ENCODE measurements at places on chromosomes 16 and 17. TPM values are rescaled to one million over a fixed set of nuclear protein-coding genes. Genes with fewer than 3 reads are reported as not detected.

DNA sequence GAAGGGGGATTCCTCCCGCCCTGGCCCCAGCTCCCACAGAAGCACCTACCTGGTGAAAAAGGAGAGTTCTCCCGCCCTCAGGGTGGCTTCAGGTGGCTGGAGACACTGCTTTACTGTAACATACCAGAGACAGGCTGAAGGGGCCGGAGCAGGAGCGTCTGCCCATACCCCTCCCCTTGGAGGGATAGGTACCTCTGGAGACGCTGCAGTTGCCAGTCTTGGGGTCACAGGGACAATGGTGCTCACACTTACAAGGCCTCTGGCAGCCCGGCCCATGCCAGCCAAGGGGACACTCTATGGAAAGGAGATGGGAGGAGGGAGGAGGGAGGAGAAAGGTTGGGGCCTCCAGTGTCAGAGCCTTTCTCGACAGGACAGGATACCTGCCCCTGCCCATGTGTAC, 6.6 kb downstream of the NAGPA start:
- DNase-seq = no peak

DNA sequence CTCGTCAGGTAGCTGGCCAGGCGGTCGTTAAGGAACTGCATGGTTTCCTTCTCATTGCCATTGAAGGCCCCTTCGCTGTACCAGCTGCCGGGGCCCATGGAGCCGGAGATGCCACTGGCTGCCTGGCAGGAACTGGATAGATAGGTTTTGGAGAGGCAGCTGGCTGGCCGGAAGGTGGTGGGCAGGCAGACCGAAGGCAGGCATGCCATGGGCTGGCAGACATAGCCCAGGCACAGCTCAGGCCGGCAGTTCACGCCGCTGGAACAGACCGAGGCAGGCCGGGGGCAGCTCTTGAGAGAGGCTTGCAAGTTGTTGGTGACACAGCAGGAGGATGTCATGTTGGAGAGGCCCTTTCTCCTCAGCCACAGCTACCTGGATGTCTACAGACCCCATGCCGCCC, at the start of gene KRT32:
Gene KRT32 (minus strand): TSS at position 399 of the 400 bp plus-strand sequence. CDS start 61 bp downstream, at position 338.
- no peak for DNase-seq

Gene HOXB4
- 3.0 TPM for total RNA-seq

DNA sequence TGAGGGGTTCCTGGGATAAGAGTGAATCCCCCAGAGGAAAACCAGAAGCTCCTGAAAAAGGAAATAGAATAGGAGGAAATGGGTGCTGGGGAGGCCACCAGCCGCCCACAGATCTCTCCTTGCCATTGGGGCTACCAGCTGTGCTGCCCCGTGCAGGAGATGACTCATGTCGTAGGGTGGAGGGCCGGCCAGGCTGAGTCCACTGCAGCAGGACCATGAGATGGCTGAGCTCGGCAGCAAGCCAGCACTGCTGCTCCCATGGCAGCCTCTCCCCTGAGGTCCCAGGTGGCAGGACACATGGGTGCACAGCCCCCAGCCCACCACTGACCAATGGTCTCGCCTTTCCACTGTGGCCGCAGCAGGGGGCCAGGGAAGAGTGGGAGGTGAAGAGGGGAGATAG, 95.5 kb downstream of the GNAO1 start:
- DNase-seq = no peak

DNA sequence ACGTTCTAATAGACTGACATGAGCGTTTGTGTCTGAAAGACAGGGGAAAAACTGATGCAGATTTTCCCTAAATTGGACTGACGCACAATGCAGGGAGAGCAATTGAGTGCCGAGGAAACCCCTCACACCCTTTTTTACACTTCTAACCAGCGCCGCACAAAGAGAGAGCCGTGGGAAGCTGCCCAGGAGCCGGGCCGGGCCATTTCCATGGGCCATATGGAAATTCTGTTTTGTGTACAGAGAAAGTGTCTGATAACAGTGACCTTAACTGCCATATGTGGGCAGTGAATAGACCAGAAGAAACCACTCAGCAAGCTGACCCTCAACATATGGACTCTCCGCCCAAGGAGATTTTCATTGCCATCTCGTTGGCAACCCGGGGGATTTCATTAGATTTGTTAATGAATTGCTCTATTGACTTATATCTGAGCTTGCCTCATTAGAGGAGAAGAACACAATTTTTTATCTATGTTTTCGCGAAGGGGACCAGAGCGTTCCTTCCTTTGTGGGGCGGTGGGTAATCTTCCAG, 225.9 kb upstream of the IRX3 start:
- DNase-seq = no peak

Gene SCNN1B
- total RNA-seq = not detected

DNA sequence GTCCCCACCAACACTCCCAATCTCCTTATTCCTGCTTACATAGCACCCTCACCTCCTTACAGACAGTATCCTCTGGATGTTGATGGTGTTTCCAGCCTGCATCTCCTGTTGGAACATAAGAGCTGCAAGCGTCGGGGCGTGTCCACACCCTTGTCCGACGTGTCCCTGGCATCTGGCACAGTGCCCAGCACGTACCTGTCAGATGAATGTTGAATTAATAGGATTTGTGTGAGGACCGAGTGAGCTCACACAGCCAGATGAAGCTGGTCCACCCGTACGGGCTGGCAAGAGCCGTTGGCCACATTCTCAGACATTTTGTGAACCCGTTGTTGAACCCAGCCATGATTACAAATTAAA, 12.2 kb upstream of the CBX4 start:
- DNase-seq = no peak

DNA sequence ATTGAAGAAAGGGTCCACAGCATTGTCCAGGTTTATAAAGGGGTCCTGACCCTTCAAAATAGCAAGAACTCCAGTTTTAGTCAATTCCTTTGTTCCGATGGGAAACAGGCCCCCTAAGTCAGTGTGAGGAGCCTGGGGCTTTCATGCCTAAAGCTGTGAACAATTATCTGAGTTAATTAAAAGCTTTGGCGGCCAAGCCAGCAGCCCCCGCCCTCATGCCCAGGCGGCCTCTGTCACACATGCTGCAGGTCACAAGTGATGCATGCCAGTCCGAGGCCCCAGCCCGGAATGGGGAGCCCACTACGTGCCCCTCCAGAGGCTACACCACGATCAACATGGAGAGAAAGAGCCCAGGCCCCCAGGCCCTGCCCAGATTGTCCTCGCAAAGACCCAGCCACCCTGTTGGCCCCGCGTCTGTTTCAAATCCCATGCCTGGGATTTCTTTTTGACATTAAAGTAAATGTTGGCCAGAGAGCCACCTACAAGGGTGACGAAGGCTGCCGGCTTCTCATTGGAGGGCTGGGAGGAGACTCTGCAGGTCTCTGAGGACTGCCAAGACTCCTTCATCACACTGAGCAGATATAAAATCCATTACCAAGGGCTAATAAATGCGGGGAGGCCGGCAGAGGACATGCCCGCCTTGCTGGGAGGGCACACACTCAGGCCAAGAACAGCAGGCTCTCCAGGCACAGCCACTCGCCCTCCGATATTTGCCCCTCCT, 14.5 kb upstream of the PITPNM3 start:
- DNase-seq = no peak

DNA sequence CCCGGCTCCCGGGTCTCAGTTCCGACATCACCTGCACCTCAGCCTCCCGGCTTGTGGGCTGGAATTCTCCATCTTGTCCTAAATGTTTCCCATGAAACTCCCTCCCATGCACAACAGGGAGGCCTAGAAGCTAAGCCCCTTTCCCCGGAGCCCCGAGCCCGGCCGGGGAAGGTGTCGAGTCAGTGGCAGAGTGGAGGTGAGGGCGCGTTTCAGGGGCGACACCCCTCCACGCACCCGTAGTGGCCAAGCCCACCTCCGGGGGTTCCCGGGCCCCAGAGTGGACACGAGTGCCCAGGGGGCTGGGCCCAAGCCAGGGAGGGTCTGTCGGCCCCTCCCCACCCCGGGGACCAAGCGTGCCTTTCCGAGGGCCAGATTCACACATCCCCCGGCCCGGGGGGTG, 25.0 kb upstream of the C1QTNF8 start:
- no peak for DNase-seq

GRCh38 chr16:6615636-6616035, 717.0 kb upstream of the RBFOX1 start:
- no peak for DNase-seq

GRCh38 chr16:68003031-68003430, 3.7 kb upstream of the DPEP2 start:
- no peak for DNase-seq

DNA sequence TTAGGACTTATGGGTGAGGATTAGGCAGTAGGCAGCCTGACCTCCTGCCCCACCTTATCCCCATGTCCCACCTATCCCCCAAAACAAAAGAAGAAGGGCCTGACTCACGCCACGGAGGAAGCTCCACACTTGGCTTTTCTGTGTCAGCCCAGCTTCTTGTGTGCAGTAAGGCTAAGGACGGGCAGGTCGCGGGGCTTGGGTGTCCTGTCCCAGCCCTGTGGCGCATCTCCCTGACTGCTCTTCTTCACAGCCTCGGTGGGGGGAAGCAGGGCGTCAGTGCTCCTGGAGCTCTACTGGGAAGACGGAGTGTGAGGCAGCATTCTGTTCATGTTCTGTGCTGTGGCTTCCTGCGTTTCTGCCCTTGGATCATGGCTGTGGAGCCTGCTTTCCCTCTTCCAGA, 34.6 kb upstream of the ALDH3A2 start:
- DNase-seq = no peak

- DNase-seq = no peak
These were observed 81.3 kb upstream of the IRX6 start for GRCh38 chr16:55242667-55243066.

Gene SMIM36
- not detected for total RNA-seq

GRCh38 chr17:58121925-58122324, 26.3 kb upstream of the OR4D1 start:
- DNase-seq = no peak

Gene TLCD3A
- 26.9 TPM for total RNA-seq

- DNase-seq = no peak
These were observed 134.5 kb downstream of the CDH8 start for GRCh38 chr16:61901689-61902088.

DNA sequence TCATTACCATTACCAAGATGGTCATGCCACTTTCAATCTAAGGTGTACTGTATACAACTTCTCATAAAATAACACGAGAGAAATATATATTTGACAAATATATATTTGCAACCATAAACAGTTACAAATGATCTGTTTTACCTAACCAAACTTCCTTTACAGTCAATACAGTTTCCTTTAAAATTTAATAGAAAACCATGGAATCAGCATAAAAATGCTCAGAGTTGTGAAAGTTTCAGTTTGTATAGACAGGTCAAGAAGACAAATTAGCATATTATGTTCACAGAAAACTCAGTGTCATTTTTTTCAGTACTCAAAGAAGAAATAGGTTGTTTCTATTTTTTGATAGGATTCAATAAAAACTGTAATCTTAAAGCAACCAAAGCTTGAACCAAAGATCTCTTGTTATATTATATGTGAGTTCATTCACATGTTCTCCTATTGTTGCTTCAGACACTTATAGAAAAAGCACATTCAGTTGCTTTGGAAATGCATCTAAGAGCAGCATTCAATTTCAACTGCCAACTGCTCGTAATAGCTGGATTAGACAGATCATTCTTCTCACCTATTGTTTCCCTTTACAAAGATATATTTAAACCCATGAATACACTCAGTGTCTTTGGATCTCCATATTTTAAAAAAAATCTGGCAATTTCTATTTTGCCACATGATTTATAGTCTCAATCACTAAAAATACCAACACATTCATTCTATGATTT, 15.1 kb downstream of the SSH2 start:
- no peak for DNase-seq

DNA sequence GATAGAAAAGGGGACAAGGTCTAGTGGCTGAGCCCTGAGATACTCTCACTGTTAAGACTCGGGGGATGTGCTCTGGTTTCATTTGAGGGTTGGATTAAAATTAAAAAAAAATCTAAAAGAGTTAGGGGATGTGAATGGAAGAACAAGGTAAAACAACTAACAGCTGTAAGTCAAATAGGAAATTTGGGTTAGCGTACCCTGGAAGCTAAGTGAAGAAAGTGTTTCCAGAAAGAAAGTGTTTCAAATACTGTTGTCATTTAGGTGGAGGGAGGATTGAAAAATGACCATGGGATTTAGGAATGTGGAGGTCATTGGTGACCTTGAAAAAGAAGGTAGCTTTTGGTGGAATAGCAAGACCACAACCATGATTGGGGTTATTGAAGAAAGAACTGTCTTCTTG, 37.7 kb downstream of the PPM1D start:
- DNase-seq = no peak

DNA sequence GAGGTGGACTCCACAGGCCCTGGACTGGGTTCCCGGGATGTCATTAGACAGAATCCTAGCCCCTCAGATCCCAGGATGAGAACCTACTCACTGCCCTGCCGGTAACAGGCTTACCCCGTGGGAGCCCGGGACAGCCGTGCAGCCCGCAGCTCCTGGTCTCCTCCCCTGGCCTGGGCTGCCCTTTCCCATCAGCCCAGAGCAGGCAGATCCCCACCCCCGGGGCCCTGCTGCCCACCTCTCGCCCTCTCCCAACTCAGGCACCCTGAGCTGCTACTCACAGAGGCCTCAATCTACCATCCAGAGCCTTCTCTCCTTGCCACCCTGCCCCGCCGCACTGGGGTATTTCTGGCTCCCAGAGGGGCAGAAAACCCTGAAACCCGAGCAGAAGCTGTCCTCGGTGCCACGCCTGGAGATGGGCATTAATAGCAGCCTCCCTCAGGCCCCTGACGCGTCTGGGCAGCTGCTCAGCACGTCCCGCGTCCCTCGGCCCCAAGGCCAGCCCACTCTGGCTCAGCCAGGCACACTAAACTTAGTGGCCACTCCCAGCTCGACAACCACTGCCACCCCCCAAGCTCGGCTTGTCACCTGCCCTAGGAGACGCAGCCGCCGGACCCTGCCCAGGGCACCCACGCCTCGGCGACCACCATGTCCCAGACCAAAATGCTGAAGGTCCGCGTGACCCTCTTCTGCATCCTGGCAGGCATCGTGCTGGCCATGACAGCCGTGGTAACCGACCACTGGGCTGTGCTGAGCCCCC, at the start of gene CACNG1:
Gene CACNG1 (plus strand): TSS at position 539 of the 757 bp plus-strand sequence. CDS start 107 bp downstream, at position 646.
- no peak for DNase-seq

Gene SKAP1
- total RNA-seq = not detected

DNA sequence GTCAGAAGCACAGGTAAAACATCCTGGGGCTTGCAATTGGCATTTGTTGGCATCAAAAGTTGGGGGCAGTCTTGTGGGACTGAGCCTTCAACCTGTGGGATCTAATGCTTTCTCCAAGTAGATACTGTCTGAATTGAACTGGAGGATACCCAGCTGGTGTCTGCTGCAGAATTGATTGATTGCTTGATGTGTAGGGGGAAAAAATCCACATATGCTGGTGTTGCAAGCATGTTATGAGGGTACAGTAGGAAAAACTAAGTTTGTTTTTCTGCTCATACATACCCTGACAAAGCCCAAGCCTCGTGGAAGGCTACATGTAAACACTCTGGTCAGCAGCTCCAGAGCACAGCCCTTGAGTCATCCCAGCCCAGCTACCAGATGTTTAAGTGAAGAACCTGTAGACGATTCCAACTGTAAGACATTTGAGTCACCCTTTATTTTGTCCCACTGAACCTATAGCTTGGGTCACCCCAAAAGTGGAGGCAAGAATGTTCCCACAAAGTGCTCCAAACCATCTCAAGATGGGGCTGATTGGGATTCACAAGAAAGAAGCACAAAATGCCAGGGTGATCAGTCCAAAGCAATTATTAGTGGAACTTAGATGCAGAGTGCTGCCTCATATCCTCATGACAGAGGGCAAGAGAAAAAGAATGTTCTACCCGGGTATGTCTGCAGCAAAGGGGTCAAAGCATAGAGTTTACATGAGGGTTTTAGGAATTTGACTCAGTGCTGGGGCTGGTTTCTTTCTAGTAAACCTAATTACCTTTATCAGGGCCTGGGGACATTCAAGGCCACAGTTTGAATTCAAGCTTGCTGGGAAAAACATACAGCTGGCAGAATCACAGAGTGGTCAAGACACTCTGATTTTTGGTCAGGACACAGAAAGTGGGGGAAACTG, 9.6 kb upstream of the APPBP2 start:
- no peak for DNase-seq

GRCh38 chr17:511833-512251, 159.2 kb upstream of the RPH3AL start:
- no peak for DNase-seq
